ENCODE measurements at places on chromosomes 5 and 9. TPM values are rescaled to one million over a fixed set of nuclear protein-coding genes. Genes with fewer than 3 reads are reported as not detected.
A peak's percentile ranks its signal among the peaks of the same experiment; 100 is the strongest.

DNA sequence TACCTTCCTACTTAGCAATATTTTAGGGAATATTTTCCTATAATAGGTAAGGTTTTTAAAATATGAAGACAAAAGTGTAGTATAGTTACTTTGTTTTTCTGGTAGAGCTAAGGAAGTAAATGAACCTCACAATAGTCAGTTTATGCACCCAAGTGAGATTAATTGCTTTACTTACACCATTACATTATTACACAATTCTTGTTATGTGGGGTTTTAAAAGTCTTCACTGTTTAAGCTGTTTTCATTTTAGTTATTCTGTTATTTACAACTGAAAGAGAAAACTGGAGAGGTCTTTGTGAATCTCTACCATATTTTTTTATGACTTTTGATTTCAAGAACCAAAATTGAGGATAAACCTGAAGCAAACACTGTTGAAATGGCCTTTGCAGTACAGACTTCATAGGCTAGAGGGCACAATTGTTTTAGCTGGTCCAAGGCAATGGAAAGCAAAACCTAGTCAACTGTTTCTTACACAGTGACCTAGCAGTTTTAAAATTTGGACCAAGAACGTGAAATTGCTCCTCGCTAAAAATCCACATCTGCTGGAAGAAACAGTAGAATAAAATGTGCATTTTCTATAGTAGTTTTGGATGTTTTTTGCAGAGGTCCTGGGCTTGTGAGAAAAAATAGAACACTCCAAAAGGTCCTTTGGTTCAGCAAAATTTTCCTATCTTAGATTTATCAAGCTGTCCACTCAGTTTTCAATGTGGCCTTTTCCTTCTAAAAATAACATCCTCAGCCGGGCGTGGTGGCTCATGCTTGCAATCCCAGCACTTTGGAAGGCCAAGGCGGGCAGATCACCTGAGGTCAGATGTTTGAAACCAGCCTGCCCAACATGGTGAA is 66.4 kb upstream of the FER start:
- peak; percentile 60 for DNase-seq

DNA sequence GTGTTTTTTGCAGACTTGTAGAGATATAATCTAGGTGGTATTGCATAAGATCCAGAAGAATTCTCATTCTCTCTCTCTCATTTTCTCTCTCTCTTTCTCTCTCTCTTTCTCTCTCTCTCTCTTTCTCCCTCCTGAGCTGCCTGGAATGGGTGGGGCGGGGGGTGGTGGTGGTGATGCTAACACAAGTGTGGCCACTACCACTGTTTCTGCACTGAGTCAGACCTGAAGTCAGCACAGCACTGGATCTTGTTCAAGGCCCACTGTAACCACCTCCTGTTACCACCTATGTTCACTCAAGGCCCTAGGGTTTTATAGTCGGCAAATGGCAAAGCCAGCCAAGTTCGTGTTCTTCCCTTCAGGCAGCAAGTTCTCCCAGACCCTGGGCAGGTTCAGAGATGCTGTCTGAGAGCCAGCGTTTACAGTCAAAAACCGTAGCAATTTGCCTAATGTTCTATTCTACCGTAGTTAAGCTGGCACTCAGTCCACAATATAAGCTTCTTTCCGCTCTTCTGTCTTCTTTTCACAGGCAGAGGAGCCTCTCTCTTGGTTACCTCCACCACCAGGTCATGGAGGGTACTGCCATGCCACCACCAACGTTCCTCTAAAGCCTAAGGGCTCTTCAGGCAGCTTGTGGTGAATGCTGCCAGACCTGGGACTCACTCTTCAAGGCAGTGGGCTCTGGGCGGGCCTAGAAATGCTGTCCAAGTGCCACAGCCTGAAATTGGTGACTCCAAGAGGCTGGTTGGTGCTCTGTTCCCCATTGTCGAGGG is 235.7 kb upstream of the PRR16 start:
- no peak for DNase-seq

- no peak for DNase-seq
Measured at GRCh38 chr9:120291050-120291449, 288.9 kb downstream of the CDK5RAP2 start.

DNA sequence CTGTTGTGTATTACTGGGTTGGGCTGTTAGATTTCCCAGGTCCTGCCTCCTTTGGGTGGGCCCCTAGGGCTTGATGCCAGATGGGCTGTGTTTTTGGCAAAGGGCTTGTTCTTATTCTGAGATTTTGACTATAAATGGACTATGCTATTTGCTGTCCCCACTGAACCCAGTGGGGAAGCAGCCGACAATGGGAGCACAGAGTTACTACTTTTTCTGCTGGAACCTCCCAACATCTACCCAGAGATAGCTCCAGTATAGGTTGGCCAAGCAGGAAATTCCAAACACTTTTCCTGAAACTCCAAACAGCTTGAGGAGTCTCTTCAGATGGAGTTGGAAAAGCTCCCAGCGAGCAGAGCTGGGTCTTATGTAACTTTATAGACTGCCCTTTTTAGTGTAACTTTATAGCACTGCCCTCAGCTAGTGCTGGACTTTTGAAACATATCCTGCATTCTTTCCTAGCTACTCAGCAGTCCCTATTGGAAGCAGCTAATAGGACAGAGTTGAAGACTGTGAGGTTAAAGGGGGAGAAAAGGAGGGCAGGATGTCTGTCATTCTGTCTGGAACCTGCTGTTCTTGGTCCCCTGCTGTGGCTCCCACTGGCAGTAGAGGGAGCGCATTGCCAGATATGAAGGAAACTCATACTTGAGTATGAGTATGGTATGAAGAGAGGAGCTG is 21.0 kb downstream of the RUSC2 start:
- peak; percentile 84 for DNase-seq

DNA sequence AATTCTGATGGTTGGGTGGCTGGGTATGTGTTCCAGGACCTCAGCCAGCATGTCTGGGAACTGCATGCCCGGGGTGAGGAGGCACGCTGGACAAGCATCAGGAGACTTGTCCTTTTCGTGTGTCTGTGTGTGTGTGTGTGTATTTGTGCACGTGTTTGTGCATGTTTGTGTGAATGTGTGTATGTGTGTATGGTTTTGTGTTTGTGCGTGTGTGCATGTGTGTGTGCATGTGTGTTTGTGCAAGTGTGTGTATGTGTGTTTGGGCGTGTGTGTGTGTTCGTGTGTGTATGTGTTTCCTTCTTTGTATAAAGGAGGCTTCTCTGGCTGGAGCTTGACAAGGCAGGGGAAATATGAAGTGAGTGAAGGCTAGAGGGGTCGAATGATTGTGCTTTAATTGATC is 491.5 kb downstream of the IRX1 start:
- DNase-seq = no peak

The ABLIM3 gene
- polyA plus RNA-seq = 10.0 TPM

- DNase-seq = no peak
Measured at GRCh38 chr9:1102642-1102970, 52.4 kb downstream of the DMRT2 start.

GRCh38 chr9:76537150-76537646 is 78.2 kb downstream of the GCNT1 start:
- DNase-seq = no peak

DNA sequence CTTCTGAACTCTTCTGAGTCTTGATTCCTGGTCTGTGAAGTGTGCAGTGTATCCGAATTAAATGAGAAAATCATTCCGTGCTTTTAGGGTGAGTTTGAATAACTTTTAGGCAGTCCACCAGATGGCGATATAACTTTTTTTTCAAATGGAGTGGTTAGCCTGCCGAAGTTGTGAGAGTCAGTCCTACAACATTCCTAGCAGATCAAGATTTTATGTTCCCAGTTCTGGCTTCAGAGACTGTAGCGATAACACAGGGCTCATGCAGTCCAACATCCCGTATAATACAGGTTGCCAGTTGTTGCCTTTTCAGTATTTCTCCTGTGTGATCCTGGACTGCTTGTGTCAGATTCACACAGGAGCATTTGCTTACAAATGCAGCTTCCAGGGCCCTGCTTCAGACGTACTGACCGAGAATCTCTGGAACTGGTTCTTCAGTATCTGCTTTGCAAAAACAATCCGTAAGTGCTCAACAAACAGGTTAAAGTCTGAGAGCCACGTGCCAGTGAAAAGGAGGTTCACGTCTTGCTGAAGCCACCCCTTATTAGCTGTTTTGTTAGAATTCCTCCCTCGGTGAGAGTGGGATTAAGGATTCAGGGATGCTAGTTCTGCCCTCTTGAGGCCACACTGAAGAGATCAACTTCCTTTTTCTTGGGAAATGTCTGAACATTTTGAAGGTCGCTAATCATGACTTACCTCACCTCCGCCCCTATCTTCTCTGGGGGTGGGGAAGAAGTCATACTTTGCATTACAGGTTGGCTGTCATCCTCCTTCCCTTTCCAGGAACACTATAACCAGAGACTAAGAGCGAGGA is 22.8 kb downstream of the SMIM3 start:
- DNase-seq = peak; percentile 92

DNA sequence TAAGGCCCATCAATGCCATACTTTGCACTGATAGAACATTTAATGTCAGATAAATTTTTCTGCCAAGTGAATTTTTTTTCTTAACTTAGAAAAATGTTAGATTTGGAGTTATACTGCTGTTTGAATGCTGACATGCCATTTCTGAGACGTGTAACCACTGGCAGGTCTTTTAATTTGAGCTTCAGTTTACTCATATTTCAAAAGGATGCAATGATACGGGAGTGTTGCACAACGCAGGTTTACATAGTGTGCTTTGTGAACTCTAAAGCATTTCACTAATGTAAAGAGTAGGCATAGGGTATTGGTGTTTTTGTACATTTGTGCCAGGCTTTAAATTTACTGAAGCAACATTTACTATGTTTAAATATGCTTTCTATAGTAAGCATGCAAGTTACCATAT is 4.2 kb downstream of the ZBTB43 start:
- DNase-seq = no peak

DNA sequence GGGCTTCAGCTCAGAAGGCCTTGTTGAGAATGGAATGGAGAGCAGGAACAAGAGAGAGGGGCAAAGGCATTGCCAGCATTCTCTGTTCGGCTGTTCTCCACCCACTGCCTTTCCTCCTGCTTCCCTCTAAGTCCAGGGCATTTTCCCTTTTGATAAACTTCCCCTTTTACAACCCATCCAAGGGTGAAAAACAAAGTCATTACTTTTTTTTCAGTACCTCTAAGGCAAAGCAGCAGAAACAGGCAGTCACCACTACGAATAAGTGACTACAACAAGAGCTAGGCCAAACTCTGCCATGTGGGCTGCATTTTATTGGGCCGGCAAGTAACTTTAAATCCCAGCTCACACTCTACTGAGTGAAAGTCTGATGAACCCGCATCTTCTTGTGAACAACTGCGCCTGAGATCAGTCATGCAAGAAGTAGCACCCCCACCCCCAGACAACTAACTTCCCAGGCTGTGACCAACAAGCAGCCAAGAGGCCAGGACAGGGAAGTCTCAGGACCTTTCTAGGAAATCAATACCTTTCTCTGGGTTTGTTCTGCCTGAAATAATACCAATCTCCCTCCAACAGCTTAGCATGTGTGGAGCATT is 13.1 kb downstream of the IL7R start:
- no peak for DNase-seq

GRCh38 chr9:72586388-72587130 is 65.2 kb downstream of the TMC1 start:
- DNase-seq = peak; percentile 83

GRCh38 chr5:22044229-22044628 is 808.9 kb downstream of the CDH12 start:
- DNase-seq = no peak

The DAB2 gene
- 8.1 TPM for polyA plus RNA-seq

DNA sequence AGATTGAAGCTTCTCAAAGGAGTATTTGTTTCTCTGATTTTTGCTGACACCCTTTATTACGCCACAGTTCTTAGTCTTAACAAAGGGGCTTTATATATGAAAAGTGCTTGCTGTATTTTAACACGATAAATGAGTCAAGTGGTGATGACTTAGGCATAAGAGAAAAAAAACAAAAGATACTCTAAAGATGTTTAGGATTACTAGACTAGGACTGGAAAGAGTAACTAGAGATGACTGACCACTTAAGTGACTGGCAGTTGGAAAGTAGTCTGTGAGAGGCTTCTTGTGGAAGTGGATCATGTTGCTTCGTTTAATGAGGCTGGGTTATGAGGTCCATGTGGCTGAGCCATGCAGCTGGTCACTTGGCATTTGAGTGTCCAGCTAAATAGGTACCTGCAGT is 69.4 kb upstream of the ACTBL2 start:
- DNase-seq = no peak

The PCDHGA8 gene
- 0.15 TPM for polyA plus RNA-seq

GRCh38 chr9:29830821-29831220 is 2257.5 kb upstream of the C9orf72 start:
- peak; percentile 49 for DNase-seq

The PLPPR1 gene
- polyA plus RNA-seq = 0.16 TPM

DNA sequence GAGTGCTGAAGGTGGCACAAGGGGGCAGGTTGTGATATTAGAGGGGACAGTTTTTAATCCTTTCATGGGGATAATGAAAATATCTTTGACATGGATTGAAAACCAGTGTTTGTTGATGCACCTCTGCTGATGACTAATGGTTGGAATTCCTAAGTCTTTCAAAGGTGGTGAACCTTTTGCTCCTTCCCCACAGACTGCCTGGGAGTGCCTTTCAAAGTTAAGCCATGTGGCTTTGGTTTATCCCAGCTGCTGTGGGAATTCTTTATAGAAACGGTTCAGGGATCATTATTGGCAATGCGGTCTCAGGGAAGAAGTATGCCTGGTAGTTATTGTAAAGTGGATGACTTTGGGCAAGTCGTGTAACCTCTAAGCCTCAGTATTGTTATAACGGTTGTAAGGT is 45.7 kb downstream of the PIP5K1B start:
- no peak for DNase-seq

The AHRR gene
- 0.22 TPM for polyA plus RNA-seq

The CLIC3 gene
- 6.2 TPM for polyA plus RNA-seq

DNA sequence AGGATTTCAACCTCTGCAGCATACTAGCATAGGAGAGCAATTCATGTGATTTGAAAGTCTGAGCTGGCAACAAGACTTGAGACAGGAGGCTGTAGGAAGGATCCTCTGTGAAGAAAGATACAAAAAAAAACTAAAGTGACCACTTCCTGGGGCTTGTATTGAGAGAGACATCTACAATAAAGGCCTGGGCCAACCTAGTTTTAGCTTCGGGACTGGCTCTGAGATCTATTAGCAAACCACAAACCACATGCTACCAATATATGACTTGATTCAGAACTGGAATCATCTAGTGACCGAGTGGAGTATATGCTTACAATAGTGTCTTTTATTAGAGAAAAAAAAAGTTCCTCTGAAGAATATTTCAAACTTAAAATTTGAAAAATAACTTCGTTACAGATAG is 1448.9 kb upstream of the CDH6 start:
- DNase-seq = no peak

The SETX gene
- 16.1 TPM for polyA plus RNA-seq

DNA sequence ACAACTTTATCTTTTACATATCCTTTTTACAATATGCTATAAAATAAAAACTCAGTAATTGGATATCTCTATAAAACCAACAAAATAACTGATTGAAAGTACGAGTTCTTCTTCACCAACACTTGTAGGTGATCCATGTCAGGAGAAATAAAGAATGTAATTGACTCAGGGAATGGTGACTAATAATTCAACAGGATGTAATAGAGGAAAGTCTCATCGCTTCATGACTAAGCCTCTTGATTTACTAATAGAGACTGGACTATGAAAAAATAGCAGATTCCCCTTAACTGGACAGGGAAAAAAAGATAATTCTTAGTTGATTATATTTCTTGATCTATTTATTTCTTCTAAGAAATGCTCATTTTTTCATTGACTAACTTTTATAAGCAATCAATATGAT is 507.7 kb upstream of the PTGER4 start:
- DNase-seq = no peak

GRCh38 chr9:127683723-127684122 is 23.1 kb upstream of the CFAP157 start:
- no peak for DNase-seq

GRCh38 chr9:14240537-14240936 is 73.4 kb downstream of the NFIB start:
- DNase-seq = no peak

- no peak for DNase-seq
Measured at GRCh38 chr5:57452885-57453284, 29.7 kb downstream of the ACTBL2 start.

Data from small intestine (tissue), 16 donors.